ENCODE measurements at places on chromosomes 16 and 17.

DNA sequence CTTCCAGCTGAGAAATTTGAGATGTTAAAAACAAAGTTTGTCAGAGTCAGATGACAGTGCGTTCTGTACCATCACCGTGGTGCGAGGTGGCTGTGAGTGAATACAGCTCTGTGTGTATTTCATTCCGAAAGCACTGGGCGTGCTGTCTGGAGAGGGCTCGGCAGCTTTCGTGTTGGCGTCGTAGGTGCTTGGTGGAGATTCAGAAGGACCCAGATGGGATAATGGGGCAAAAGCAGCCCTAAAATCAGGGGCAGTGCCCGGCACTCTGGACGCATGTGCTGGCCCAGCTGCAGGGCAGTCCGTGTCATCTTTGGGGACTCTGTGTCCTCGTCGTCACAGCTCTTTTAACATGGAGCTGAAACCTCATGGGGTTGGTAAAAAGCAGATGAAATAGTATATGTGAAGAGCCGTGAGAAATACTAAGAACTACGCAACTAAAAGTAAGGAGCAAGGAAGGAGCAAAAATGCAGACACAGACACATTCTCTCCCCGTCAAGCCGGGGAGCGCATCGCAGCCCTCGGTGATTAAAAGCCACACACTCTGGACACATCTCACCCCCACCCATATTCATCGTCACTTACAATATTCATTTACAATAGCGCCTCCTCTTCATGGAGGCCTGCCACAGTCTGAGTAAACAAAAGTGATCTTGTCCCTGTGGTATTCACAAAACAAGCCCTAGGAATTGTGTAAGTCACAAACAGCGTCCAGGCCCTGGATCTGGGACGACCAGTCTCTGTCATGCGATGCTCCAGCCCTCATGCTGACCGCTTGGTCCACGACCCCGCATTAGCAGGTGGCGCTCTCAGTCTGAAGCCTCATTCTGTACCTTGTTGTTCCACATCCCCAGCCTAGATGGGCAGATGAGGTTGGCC, 206.7 kb downstream of the RPTOR start:
- DNase-seq = no peak

DNA sequence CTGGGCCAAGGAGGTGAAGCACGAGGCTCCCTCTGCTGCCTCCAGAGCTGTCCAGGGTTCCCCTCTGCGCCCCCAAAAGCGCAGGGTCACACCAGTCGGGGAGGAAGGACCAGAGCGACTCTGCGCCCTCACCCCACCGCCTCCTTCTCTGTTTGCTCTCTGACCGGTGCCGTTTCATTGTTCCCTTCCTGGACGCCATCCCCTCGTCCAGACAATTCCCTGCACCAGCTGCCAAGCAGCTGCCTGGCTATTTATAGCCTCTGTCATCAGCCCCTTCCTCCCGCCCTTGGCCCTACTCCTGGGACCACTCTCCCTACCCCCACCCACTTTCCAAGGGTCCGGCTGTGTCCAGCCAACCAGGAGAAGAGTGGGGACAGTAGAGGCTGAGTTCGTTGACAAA, 68.8 kb upstream of the CREBBP start:
- DNase-seq = no peak

GRCh38 chr16:30096862-30097563, 1.0 kb upstream of the YPEL3 start:
- no peak for DNase-seq

DNA sequence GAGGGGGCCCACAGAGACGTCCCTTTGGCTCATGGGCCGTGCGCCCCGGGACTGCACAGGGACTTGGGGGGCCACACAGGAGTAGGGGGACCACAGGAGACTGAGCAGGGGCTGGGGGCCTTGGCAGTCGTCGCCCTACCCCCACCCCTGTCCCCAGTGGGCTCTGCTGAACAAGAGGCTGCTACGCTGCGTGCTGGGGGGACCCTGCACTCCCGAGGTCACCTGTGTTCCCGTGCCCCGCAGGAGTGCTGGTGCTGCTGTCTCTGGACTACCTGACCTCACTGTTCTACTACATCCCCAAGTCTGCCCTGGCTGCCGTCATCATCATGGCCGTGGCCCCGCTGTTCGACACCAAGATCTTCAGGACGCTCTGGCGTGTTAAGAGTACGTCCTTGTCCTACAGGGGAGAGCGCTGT, 14.4 kb upstream of the RNF213 start:
- DNase-seq = no peak

GRCh38 chr17:30191072-30191471, 44.4 kb downstream of the SLC6A4 start:
- no peak for DNase-seq

- DNase-seq = no peak
Measured at GRCh38 chr17:56159826-56160380, 6.6 kb downstream of the ANKFN1 start.

All from stimulated activated CD8-positive, alpha-beta memory T cell treated with anti-CD3 and anti-CD28 coated beads, Interleukin-2, amount 100 ng/mL, for 1 hour (primary cell).